ENCODE measurements at places on chromosomes 2 and 18.

GRCh38 chr2:100964681-100965169 is 37.4 kb upstream of the RPL31 start:
- DNase-seq, result no peak

GRCh38 chr2:24016376-24016761 is 6.5 kb downstream of the MFSD2B start:
- no peak for DNase-seq

- DNase-seq, result no peak
Observed at GRCh38 chr2:146986161-146986560, 858.7 kb upstream of the ACVR2A start.

DNA sequence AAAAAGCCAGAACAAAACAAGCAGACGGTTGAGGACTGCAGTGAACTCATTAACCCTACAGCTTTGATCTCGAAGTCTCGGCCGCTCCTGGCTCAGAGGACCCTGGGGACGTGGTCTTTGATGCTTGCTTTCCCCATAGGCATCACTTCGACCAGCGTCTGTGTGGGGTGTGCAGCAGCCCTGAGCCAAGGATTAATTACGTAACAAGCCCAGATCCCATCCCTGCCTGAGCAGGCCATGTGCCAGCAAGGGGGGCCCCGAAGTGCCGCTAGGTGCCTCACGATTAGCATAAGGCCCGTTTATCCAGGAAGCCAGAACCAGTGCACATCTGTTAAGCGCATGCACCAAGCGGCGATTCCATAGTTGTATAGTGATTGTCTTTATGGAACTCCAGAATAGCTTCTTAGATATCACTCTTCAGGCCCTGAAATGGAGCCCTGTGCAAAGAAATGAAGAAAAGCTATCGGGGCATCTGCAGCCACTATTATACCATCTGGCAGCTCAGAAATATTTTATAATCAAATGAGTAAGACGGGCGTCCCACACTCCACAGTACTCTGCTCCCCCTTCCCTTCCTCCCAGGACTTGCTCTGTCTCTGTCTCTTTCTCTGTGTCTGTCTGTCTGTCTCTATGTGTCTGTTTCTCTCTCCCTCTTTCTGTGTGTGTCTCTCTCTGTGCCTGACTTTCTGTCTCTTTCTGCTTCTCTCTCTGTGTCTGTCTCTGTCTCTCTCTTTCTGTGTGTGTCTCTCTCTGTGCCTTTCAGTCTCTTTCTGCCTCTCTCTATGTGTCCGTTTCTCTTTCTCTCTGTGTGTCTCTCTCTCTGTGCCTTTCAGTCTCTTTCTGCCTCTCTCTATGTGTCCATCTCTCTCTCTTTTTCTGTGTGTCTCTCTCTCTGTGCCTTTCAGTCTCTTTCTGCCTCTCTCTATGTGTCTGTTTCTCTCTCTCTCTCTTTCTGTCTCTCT is 41.7 kb downstream of the HPCAL1 start:
- DNase-seq, result no peak

DNA sequence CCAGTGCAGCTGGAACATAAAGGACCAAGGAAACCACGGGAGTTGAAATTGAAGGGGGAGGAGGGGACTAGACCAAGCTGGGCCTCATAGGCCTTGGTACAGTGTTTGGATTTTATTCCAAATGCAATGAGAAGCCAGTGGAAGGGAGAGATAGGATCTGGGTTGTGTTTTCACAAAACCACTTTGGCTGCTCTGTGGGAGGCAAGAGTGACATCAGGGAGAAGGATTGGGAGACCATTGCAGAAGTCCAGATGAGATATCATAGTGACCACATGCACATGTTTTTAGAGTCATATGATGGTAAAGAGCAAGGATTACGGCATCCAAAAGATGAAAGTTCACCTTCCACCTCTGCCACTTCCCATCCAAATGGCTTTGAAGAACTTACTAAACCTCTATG is 210.2 kb downstream of the PAX3 start:
- DNase-seq, result no peak

DNA sequence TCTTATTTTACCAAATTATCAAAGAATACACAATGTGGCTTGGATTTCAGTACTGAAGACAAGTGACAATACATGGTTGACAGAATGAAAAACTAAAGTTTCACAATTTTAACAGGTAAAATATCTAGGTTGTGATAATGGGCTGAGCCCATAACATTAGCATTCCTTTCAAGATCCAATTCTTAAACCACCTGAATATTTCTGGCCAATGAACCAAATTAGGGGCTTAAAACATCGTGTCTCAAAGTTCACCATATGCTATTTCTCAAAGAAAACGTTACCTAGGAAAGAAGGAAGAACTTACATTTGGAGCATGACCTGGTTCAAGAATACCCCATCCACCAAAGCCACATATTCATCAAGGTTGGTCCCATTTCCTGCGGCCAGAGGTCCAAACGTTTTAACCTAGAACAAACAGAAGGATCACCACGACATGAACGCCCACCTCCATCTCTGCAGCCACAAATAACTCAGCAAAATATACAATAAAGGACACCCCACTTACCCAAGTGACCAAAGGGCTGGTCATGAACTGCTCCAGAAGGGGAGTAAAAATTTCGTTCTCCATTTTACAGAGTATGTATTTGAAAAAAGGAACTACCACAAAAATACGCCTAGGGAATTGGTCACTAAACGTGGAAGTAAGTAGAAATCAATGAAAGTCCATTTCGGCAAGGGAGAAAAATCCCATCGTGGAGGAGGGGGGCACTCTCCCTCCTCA is 984 bp downstream of the CCDC88A start:
- DNase-seq, result no peak
